ENCODE measurements at places on chromosomes 1 and 21.

DNA sequence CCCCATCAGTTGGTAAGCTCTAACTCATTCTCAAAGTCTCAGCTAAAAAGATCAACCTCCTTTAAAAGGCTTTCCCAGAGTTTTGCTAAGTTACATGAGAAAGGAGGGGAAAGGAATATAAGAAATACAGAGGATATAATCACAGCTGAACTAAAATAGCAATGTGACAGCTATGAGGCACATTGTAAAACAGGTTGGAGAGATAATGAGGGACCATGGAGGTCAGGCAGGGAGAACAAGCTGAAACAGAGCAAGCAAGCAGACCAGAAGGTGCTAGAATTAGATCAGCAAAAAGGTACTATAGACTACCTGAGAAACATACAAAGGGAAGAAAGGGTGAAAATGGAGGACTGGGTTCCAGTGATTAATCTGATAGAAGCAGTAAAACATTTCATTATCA lies 28.5 kb downstream of the GPATCH2 start:
- no peak overlapping the region for H3K27ac ChIP-seq
- no peak overlapping the region for H3K4me3 ChIP-seq

DNA sequence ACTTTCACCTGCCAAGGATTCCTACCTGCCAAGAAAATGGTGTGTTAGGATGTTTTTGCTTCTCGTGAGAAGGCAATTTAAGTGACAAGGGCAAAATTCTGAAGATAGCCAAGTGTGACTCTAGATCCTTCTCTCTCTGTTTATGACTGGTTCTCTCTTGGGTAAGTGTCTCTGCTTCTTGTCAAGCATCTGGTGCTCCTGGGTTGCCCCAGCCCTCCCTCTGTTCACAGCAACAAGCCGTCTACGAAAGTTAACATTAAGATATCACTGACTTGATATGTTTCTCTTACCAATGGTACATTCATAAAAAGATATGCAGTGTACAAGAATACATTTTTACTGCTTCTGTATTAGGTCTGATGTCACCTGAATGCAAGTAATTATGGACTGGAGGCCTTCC lies 55.4 kb downstream of the PROX1 start:
- H3K4me1 ChIP-seq, result peaks cover 23% of the 10 kb centered on the region
- no peaks in the 10 kb centered on the region for H3K27me3 ChIP-seq
- H3K27ac ChIP-seq, result peak overlapping the region; percentile 72

- no peak overlapping the region for H3K27ac ChIP-seq
- H3K27me3 ChIP-seq, result no peaks in the 10 kb centered on the region
- H3K36me3 ChIP-seq, result no peaks in the 10 kb centered on the region
- H3K4me1 ChIP-seq, result peaks cover 14% of the 10 kb centered on the region
Observed at GRCh38 chr21:44544566-44544965, 4.6 kb upstream of the KRTAP10-1 start.

- H3K4me1 ChIP-seq, result no peaks in the 10 kb centered on the region
- no peaks in the 10 kb centered on the region for H3K27me3 ChIP-seq
- no peak overlapping the region for H3K27ac ChIP-seq
- DNase-seq, result no peak
Observed at GRCh38 chr1:237650809-237651208, 239.9 kb downstream of the ZP4 start.

All from cardiac muscle cell (in vitro differentiated cells and primary cell).